Bronchial epithelial cell (primary cell): ENCODE measurements at places on chromosomes 1 and 21.

DNA sequence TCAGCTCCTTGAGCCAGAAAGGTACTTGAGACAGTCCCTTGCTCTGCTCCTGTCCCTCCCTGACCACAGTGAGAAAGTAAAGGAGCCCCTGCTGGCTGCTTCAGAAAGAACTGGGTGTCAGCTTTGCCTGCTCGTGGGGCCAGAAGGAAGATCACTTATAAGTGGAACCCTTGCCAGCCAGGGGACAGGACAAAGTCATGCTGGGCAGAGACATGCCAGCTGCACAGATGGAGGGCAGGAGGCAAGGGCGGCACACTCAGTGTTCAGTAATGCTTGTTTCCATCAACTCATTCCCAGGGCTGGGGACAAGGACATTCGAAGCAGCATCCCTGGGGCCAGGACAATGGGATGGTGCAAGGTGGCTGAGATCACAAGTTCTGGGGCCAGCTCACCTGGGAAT, 41.8 kb downstream of the NTPCR start:
- DNase-seq: no peak

DNA sequence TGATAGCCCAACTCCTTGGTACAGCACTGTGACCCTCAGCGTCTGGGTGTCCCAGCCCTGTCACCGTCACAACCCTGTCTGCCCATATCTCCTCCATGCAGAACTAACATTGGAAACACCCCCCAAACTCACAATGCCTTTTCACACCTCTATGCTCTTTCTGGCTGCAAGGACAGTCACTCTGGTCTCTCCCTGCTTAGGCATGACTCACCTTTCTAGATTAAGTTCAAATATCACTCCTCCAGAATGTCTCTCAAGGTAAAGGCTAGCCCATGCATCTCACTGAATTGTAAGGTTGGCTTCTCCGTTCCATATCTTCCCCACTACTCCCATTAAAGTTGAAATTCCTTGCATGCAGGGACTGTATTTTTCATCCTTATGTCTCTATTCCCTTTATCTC, 17.0 kb upstream of the CAPN8 start:
- DNase-seq: peak; percentile 34

GRCh38 chr21:19995253-19995652, 1003.0 kb upstream of the NCAM2 start:
- no peak for DNase-seq

GRCh38 chr1:152777510-152778137, 2.7 kb downstream of the LCE1F start:
- DNase-seq: no peak

- DNase-seq: no peak
Observed at GRCh38 chr1:4513685-4514084, 140.7 kb upstream of the AJAP1 start.

GRCh38 chr21:34942911-34943310, 106.2 kb downstream of the RUNX1 start:
- DNase-seq: no peak

GRCh38 chr1:193952778-193953374, 766.5 kb upstream of the B3GALT2 start:
- no peak for DNase-seq

DNA sequence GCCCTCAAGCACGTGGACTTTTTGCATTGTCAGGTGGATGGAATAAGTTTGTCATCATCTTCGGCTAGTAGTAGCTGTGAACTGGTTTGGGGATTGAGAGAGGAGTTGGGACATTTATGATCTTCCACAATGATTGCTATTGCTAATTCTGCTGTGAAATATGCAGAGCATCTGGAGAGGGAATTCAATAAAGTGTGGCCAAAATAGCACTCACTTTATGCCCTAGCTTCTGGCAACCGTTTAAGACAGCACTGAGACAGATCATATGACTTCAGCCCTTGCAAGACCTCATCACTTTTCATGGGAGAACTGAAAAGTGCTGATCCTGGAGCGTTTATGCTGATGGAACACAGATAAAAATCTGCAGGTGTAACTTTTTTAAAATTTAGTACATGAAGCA, 360.8 kb downstream of the GPATCH2 start:
- no peak for DNase-seq

DNA sequence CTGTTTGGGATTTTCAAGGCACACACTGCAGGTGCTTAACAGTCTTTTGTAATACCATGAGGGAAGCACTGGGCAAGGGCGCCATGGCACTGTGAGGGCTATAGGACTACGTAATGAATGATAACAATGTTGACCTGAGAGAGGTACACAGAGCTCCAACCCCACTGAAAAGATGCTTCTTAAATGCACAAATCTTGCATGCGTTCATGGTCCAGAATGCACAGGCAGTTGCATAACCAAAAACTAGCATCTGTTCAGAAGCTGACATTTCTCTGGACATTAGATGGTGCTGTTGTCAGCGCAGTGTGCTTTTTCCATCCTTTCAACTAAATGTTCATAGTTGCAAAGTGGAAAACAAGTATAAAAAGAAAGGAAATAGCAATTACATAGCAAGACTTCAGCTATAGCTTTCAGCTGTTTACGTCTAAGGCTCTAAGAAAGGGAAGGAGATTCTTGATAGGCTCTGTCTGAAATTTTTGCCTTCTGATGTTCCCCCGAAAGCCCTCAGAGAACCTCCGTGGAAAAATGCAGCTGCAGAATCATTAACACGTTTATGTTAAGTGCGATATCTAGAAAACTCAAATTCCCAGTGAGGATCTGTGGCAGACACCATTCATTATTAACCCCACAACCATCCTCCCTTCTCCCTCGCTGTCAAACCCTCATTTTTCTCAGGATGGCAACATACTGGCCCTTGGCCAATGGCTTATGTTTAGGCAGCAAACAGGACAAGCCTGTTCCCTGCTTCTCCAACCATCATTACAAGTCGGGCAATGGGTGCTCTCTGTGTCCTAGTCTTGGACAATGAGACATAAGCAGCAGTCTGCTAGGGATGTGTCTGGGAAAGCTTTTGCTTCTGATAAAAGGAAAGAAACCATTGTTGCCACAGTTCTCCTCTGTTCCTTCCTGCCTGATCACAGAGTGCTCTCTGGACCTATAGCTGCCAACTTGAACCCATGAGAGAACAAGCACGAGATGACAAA, 8.2 kb upstream of the TARBP1 start:
- DNase-seq: peak; percentile 76

DNA sequence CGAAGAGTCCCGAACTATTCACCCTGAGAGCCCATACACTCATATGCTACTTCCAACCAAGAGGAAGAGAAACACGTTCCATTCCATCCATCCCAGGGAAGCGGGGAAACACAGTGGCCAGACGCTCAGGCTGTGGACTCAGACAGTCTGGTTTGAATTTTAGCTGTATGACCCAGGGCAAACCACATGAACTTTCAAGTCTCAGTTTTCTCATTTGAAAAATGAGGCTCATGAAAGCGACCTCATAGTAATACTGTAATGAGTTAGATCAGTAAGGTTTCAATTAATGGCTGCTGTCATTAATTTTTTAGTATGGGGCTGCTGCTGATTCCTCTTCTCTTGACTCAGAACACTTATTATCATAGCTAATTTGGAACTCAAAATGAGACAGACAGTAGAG, 1.5 kb downstream of the FCRL4 start:
- no peak for DNase-seq

GRCh38 chr1:201405484-201405831, 6.3 kb upstream of the LAD1 start:
- no peak for DNase-seq

- no peak for DNase-seq
Observed at GRCh38 chr1:15758953-15759661, 512 bp downstream of the FBLIM1 start.

GRCh38 chr21:21631961-21632360, 633.8 kb downstream of the NCAM2 start:
- DNase-seq: no peak

- no peak for DNase-seq
Observed at GRCh38 chr1:22393587-22393986, 58.1 kb upstream of the ZBTB40 start.

DNA sequence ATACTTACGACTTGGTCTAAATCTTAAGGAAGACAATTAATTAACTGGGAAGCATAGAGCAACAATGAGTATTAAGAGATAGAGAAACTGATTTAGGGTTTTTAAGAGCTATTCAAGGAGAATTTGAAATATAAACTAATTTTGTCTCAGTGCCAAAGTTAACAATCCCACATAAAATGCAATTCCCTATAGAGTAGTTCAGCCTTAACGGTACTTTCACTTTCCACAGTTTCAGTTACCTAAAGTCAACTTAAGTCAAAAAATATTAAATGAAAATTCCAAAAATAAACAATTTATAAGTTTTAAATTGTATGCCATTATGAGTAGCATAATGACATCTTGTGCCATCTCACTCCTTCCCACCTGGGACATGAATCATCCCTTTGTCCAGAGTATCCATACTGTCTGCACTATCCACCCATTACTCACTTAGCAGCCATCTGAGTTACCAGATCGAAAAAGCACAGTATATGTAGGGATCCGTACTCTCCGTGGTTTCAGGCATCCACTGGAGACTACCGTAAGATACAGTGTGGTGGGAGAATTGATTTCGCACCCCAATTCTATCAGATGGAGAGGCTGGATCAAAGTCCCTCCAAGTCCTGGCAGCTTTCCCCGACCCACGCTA, 4.8 kb upstream of the SARS1 start:
- DNase-seq: peak; percentile 72

- DNase-seq: peak; percentile 15
Observed at GRCh38 chr1:201888282-201889089, at the start of gene SHISA4. Gene SHISA4, plus strand, starts transcription at chr1:201888898. Its CDS starts 97 bp downstream, at chr1:201888995.

- DNase-seq: no peak
Observed at GRCh38 chr1:160167580-160167979, 16.2 kb downstream of the ATP1A4 start.

GRCh38 chr1:206041640-206042039, 11.3 kb upstream of the RHEX start:
- peak; percentile 75 for DNase-seq

- peak; percentile 69 for DNase-seq
Observed at GRCh38 chr1:107820801-107821200, 144.2 kb downstream of the VAV3 start.

- peak; percentile 40 for DNase-seq
Observed at GRCh38 chr1:75632350-75632949, 21.5 kb upstream of the SLC44A5 start.

- DNase-seq: no peak
Observed at GRCh38 chr1:101980974-101981373, 15.8 kb downstream of the OLFM3 start.

- no peak for DNase-seq
Observed at GRCh38 chr1:171426645-171427044, 58.7 kb upstream of the PRRC2C start.

GRCh38 chr1:8202182-8202905, 115.6 kb upstream of the SLC45A1 start:
- peak; percentile 84 for DNase-seq

- peak; percentile 95 for DNase-seq
Observed at GRCh38 chr1:223233410-223234169, 90.5 kb upstream of the TLR5 start.

- no peak for DNase-seq
Observed at GRCh38 chr1:38456531-38456876, 403.1 kb downstream of the RRAGC start.

- DNase-seq: no peak
Observed at GRCh38 chr1:61372944-61373343, 290.6 kb downstream of the NFIA start.

DNA sequence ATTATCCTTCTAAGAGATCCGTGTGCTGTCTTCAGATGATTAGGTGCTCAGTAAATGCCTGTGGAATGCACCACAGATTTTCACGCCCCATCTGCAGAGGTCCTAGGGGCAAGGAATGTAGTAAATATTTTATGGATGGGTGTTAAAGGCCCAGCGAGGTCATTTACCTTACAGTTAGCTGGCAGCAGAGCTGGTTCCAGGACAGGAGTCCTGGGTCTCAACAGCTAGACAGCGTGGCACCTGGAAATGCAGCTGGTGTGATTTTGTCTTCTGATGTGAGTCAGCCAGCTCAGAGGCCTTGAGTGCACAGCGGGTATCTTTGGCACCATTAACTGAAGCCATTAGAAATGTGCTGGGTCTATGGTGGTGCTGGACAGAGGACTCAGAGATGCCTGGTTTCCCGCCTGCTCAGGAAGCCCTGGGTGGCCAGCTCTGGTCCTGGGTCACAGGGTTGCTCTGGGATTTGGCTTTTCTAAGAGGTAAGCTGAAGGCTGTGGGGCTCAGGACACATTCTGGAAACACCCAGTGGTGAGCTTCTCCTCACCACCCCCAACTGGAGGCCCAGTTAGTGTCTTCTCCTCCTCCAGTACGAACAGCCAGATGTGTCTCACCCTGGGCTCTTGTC, 65.5 kb downstream of the DDX20 start:
- no peak for DNase-seq

- DNase-seq: no peak
Observed at GRCh38 chr1:220925707-220926106, 46.5 kb downstream of the HLX start.

GRCh38 chr1:58783090-58783992, 506 bp downstream of the JUN start:
- DNase-seq: no peak

GRCh38 chr1:176531921-176532897, 69.2 kb downstream of the PAPPA2 start:
- no peak for DNase-seq

- peak; percentile 85 for DNase-seq
Observed at GRCh38 chr1:21534674-21535378, 25.6 kb downstream of the ALPL start.

DNA sequence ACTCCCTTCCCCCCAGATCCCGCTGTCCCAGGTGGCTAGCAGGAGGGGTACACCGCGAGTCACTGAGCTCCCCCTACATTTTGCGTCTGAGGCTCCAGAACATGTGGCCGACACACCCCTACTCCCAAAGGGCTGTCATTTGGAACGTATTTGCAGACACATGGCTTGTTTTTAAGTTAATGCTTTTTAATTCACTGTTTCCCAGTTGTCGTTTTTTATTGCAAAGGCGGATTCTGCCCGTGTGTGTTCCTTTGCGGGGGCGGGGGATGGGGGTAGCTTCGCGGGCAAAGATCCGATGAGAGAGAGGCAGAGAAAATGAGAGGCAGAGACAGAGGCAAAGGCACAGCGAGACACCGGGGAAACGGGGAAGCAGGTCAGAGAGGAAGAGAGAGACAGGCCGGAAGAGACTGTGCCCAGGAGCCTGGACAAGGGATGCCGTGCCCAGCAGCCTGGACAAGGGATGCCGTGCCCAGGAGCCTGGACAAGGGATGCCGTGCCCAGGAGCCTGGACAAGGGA, 270.2 kb downstream of the FOXD2 start:
- no peak for DNase-seq
